Natural killer cell (primary cell): ENCODE measurements at places on chromosomes 6 and 20. TPM values are rescaled to one million over a fixed set of nuclear protein-coding genes. Genes with fewer than 3 reads are reported as not detected.

The FUT9 gene
- total RNA-seq = not detected

The C6orf52 gene
- 0.91 TPM for total RNA-seq

The TBXT gene
- not detected for total RNA-seq

The MCHR2 gene
- total RNA-seq = not detected

The MUC22 gene
- not detected for total RNA-seq

The LPA gene
- not detected for total RNA-seq

The C4B gene
- total RNA-seq = 5.1 TPM

The ARFGEF2 gene
- 26.9 TPM for total RNA-seq

The KIF25 gene
- total RNA-seq = not detected

The TRAPPC3L gene
- total RNA-seq = not detected

The ENPP4 gene
- 45.0 TPM for total RNA-seq

DNA sequence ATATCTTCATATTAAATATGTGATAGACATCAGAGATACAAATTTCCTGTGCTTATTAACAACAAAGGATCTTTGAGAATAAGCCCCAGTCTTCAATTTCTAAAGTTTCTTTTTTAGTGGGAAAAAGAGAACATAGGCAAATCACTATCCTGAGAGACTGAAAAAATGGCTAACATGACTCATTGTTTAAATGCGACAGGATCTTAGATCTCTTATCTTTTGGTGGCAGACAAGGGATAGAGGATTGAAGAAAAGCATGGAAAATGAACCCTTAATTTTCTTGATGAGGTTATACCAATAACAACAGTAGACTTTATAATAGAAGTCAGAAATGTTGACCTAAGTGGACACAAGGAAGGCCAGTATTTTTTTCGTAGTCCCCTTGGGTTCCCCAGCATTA, 178.6 kb upstream of the MAP3K7 start:
- H3K27ac ChIP-seq = no peak overlapping the region
- H3K27me3 ChIP-seq = no peaks in the 10 kb centered on the region
- no peaks in the 10 kb centered on the region for H3K36me3 ChIP-seq
- no peak for DNase-seq

- no peaks in the 10 kb centered on the region for H3K36me3 ChIP-seq
- no peak for DNase-seq
- H3K27me3 ChIP-seq = no peaks in the 10 kb centered on the region
- peaks cover 8% of the 10 kb centered on the region for H3K4me1 ChIP-seq
- peak overlapping the region; percentile 79 for H3K4me3 ChIP-seq
Observed at GRCh38 chr20:8020314-8021079, 936 bp upstream of the TMX4 start.

DNA sequence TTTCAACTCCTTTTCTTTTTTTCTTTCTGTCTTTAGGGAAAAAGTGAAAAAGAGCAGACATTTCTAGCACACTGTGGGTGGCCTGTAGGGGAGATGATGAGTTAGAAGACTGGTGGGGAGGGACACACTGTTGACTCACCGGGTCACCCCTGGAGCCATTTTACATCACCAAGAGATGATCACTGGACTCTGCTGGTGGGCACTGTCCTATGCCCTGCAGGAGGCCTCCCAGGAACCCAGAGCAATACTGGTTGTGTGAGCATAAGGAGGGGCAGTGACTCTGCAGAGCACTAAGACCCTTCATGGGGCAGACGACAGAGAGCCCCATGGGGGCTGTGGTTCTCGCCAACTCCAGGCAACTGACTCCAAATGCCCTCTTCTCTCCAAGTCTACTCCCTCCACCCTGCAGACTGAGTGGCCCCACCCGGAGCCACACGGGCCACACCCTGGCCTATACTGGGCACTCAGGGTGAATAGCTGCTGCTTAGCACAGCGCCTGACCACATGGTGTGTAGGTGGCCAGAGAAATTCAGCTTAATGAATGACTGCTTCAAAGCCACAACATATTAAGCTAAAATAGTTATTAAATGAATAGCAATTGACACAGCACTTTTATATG, 177.5 kb downstream of the CDC5L start:
- H3K4me3 ChIP-seq = no peak overlapping the region
- no peaks in the 10 kb centered on the region for H3K36me3 ChIP-seq
- no peak for DNase-seq
- H3K4me1 ChIP-seq = peaks cover 2% of the 10 kb centered on the region
- H3K27ac ChIP-seq = no peak overlapping the region
- H3K27me3 ChIP-seq = peaks cover 6% of the 10 kb centered on the region

GRCh38 chr6:137823826-137824555, 43.1 kb upstream of the TNFAIP3 start:
- DNase-seq = peak; percentile 65
- H3K4me3 ChIP-seq = no peak overlapping the region
- no peaks in the 10 kb centered on the region for H3K36me3 ChIP-seq
- no peaks in the 10 kb centered on the region for H3K27me3 ChIP-seq
- peak overlapping the region; percentile 85 for H3K27ac ChIP-seq

DNA sequence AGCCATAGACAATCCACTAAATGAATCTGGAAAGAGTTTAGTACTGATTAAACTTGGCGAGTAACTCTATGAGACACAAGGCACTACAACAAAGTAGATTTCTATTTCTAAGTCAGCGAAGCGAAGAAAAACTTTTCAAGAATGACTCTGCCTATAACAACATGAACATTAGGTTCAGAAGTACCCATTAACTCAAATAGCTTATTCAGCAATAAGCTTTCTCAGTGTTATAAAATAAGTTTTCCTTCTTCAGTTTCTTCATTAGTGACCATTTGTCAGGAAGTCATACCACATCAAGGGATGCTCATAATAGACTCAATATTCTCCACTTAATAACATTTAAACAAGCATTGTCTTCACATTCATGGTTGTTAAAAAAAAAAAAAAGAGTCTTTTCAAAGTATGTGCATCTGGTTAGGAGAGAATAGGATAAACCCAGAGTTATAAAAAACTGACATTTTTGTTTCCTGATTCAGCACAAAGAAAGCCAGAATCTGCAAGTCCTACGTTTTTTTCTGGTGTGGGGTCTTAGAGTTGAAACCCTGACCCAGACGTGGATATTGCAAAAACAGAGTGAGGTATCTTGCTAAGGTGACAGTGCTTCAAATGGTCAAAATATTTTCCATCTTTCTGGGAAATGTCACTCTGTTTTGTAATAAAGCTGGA, 148.2 kb upstream of the PREP start:
- DNase-seq = no peak
- no peak overlapping the region for H3K4me3 ChIP-seq
- H3K4me1 ChIP-seq = no peaks in the 10 kb centered on the region
- no peak overlapping the region for H3K27ac ChIP-seq
- no peaks in the 10 kb centered on the region for H3K36me3 ChIP-seq

GRCh38 chr6:39835821-39836295, 43.7 kb downstream of the DAAM2 start:
- no peaks in the 10 kb centered on the region for H3K4me1 ChIP-seq
- H3K36me3 ChIP-seq = no peaks in the 10 kb centered on the region
- DNase-seq = no peak
- H3K4me3 ChIP-seq = no peak overlapping the region
- no peak overlapping the region for H3K27ac ChIP-seq

DNA sequence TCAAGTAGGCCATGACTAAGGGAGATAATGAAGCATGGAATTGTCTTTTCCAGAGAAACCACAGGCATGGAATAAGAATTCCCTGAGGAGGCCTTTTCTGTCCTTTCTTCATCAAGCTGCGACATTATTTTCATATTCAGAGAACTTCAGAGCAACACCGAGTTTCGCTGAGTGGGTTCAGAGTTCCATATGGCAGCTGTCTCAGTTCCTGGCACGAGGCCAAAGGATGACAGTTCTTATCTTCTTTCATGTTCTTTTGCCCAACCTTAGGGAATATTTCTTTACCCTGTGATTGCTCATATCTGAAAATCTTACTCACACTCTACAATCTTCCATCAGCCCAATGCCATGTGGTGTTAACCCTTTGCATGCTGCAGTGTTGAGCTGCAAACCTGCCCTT, 135.3 kb upstream of the BMP2 start:
- H3K36me3 ChIP-seq = no peaks in the 10 kb centered on the region
- no peak overlapping the region for H3K27ac ChIP-seq
- DNase-seq = no peak
- H3K4me3 ChIP-seq = no peak overlapping the region
- H3K4me1 ChIP-seq = peaks cover 6% of the 10 kb centered on the region

- peaks cover 29% of the 10 kb centered on the region for H3K36me3 ChIP-seq
- H3K27me3 ChIP-seq = no peaks in the 10 kb centered on the region
- peaks cover 11% of the 10 kb centered on the region for H3K4me1 ChIP-seq
Observed at GRCh38 chr6:26543953-26544352, 5.8 kb downstream of the HMGN4 start.

DNA sequence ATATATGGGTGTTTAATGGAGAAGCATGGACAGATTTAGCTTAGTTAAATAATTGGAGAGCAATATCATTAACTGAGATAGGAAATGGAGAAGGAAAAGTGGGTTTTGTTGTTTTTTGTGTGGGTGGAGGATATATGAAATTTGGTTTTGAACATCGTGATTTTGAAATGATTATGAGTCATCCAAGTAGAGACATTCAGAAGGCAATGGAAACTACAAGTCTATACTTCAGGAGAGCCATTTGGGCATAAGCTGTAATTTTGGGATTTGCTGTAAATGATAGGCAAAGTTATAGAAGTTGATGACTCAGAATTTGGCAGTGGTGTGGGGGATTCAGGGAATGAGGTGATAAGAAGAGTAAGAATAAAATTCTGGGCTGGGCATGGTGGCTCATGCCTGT, 27.4 kb upstream of the FAM135A start:
- no peak for DNase-seq
- H3K27ac ChIP-seq = no peak overlapping the region
- H3K36me3 ChIP-seq = no peaks in the 10 kb centered on the region

DNA sequence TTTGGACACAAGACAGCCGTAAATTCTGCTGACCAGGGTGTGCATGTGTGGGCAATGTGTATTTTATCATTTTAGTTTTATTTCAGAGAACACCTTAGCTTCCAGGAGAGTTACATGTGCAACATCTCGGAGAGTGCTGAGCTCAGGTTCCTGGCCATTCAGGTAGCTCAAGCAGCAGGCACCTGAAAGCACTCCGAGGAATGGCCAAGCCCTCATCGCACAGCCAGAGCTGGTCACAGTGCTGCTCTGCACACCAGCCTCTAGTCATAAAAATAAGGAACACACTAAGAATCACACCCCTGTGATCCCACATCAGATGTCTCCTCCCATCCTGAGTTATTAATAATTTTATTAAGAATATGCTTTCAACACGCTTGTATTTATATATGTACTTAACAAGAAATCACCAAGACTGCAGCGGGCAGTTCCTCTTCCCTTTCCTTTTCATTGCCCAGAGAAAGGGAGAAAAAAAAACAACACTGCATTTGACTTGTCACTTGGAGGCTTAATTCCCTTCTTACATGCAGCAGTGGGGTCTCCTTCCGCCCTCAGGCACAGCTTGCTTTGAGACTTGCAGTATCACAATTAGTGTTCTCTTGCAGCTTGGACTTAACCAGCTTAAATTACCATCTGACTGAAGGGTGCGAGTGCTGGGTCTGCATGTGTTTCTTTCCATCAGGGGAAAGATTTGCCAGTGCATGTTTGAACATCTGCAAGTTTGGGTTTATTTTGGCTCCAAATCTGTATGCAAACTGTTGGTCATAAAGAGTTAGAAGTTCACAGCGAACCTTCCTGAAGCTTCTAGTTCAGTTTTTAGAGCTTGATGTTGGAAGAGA, 36.0 kb upstream of the IRF4 start:
- peaks cover 3% of the 10 kb centered on the region for H3K36me3 ChIP-seq
- H3K4me1 ChIP-seq = peaks cover 38% of the 10 kb centered on the region
- no peak for DNase-seq
- H3K27me3 ChIP-seq = no peaks in the 10 kb centered on the region
- H3K27ac ChIP-seq = no peak overlapping the region

DNA sequence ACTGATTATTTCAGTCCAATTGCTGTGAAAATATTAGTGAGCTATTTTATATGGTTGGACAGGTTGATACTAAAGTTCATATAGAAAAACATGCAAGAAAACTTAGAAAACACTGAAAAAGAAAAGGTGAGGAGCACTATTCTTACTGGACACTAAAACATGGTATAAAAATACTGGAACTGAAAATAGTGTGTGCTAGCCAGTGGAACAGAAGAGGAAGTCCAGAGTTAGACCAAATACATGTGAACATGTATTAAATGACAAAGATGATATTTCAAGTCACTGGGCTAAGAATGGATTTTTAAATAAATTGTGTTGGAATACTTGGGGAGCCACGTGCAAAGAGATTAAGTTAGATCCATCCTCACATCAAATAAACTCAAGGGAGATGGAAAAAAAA, 218.5 kb downstream of the TMEM242 start:
- no peak overlapping the region for H3K27ac ChIP-seq
- no peak for DNase-seq
- H3K27me3 ChIP-seq = no peaks in the 10 kb centered on the region
- peaks cover 4% of the 10 kb centered on the region for H3K4me1 ChIP-seq
- H3K36me3 ChIP-seq = no peaks in the 10 kb centered on the region
- no peak overlapping the region for H3K4me3 ChIP-seq

DNA sequence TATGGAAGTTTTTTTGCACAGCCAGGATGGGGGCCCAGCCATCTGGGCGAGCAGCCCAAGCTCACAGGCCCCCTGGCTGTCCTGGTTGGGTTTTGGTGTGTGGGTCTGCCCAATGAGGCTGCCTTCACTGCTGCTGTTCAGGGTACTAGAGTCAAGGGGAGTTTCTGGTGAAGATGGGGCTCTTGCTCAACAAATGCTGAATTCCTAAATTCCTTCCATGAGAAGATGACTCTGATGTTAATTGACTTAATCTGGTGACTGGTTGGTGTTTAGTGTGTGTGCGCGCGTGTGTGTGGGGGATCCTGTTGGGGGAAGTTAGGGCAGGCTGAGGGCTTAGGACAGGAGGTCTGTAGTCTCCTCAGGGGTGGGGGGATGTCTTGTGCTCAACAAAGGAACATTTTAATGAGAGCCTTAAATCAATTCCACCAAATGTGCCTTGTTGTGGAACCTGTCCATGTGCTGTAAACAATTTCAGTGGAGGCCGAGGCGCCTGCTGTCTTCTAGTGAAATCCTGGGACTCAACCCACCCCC, 1.9 kb downstream of the PTK7 start:
- H3K27me3 ChIP-seq = peaks cover 10% of the 10 kb centered on the region
- peaks cover 20% of the 10 kb centered on the region for H3K4me1 ChIP-seq
- peaks cover 1% of the 10 kb centered on the region for H3K36me3 ChIP-seq
- H3K27ac ChIP-seq = no peak overlapping the region
